CD4-positive, alpha-beta T cell treated with Interleukin-4 for 1 hour (primary cell): ENCODE measurements at places on chromosomes 2 and 18.

GRCh38 chr2:103179798-103180197 lies 418.0 kb downstream of the TMEM182 start:
- no peak for DNase-seq

DNA sequence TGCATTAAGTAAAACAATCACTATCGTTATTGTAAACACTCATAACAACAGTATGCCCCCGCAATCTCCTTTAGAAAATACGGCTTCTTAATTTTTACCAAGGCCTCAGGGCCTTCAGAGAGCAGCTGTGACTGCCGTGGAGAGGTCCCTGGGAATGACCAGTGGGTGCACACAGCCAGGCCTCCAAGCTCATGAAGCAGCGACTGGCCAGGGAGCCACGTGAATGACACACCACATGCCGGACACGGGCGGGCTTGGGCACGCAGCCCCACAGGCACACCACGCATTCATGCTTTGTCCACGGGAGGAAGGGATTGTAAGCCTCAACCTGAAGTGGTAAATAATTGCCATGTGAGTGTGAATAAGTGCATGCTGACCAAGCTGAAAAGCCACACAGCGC lies 121.0 kb downstream of the EIPR1 start:
- DNase-seq = no peak

DNA sequence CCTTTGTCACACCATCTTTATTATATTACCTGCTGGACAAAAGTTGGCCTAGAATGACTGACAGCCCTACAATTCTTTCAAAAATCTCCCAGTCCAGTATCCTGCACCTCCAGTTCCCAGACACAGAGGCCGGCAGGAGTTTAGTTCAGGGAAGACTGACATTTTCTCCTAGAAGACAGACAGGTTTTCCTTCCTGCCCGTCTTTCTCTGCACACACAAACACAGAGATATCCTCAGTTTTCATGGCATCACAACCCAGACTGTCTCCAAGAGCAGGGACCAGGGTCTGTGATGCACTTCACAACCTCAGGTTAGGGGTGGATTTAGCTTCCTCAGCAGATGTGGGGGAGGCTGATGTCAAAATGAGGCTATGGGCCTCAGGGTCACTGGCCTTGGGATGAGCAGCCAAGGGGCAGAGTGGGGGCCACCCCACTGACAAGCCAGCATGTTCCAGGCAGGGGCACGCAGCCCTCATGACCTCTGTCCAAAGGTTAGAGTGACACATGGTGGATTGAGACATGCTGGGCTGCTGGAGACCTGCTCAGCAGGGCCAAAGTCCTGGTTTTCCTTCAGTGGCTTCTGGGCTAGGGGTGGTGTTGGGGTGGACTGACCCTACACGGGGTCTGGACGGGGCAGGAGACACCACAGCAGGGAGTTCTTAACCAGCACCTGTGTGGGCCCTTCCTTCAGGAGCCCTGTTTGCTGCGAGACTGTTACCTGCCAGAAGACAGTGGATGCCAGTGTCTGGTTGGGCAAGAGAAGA lies 70.5 kb downstream of the SFXN5 start:
- no peak for DNase-seq

- no peak for DNase-seq
Observed at GRCh38 chr2:227703961-227704360, 13.9 kb downstream of the SLC19A3 start.

DNA sequence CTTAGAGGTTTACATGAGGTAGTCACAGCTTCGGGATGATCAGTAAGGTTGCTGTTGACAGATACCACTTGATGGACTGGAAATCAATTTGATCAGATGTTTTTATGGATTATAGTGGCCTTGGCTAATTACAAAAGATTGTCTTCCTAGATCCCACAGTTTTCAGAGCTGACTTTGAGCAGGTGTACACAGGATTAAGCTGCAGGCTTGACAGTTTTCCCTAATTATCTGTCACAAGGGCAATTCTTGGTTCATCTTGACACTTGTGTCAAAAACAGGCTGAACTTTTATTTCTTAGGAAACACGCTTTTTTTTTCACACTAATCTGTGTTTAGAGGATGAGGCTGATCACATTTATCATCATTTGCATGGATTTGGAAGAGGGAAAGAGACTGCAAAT lies 824.0 kb upstream of the PIK3C3 start:
- no peak for DNase-seq
